ENCODE measurements at places on chromosomes 2 and 18.

DNA sequence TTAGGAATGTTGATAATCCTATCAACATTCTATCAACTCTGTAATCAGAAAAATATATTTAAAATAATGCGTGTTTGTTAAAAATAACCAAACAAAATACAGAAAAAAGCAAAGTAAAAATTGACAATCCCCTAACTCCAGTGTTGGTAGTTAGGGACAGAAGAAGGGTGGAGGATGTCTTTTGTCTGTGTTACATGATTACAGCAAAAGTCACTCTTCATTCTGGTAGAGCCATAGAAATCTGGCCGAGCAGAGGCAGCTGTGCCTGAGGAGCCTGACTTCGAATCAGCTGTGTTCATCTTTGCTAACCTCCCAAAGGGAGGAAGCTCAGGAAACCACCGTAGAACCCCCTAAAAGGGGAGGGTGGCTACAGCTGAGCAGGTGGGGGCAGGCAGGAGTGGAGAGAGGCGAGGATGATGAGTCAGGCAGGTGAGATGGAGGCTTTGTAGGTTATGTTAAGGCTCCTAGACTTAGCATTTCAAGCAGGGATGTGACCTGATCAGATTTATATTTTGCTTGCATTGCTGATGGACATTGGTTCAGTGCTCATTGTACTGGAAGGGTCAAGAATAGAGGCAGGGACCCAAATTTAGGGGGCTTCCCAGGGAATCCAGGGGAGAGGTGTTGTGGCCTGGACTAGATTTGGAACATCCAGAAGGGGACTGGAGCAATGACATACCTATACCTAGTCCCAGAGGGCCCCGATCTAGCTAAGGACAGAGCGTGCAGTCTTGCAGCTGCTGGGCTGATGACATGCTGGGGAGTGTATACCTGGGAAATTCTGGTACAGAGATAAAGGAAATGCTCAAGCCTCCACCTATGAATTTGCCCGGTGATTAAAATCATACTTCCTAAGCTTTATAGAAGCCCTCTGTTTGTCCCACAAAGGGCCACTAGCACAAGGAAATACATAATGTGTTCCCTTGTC, 95.7 kb downstream of the NEDD4L start:
- DNase-seq: no peak

DNA sequence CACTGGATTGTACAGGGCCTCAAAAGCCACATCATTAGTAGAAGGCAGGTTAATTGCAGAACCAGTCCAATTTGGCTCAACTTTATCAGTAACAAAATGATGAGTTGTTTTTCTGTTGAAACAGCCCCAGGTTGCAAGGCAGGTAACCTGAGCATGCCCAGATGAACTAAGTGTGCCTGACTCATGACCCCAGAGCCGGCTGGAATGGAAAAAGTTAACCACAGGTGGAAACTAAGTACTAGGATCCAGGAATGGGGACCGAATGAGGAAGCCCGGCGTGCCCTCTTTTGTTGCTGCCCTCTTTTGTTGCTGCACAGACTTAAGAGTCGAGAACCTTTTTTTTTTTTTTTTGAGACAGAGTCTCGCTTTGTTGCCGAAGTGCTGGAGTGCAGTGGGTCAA, 79.5 kb upstream of the YWHAQ start:
- DNase-seq: no peak

DNA sequence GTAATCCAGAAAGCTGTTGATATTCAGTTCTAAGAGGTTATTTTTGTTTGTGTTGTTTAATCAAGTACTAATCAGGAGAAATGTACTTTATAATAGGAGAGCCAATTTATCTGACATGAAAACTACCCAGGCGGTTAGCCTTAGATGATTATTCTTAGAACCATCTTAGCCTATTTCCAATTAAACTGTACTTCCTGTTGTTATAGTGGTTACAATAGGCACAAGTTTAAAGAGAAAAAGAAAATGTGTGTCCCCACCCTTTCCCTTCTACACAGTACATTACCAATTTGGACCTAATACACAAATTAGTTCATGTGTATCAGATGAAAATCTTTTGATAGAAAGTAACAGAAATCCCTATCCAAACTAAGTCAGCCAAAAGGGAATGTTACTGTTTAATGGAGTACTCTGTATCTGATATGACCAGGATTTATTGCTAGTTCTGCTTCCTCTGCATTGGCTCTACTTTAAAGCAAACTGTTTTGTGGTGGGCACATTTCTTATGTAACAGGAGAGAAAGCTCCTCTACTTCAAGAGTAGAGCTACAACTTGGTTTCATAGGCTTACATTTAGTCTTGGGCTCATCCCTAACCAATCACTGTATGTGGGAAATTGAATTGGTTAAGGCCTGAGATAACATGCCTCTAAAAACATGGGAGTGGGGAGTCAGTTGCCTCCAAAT, 217.9 kb downstream of the UBE2E3 start:
- DNase-seq: no peak

DNA sequence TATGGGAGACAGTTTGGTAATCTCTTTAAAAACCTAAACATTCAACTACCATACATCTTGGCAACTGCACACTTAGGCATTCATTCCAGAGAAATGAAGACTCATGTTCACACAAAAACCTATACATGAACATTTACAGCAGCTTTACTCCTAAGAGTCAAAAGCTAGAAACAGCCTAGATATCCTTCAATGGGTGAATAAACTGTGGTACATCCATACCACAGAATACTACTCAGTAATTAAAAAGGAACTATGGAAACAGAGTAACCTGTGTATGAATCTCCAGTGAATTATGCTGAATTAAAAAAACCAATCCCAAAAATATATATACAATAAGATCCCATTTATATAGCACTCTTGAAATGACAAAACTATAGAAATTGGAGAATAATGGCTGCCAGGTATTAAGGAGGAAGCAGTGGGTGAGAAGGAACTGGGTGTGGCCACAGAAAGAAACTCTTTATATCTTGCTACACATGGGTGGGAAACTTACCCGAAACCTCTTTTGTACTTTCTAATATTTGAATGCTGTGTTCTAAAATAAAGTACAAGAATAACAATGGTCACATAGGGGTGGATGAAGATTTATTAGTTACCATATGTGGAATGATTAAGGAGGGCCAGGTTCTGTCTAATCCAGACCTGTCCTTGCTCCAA, 13.7 kb downstream of the SESTD1 start:
- no peak for DNase-seq

DNA sequence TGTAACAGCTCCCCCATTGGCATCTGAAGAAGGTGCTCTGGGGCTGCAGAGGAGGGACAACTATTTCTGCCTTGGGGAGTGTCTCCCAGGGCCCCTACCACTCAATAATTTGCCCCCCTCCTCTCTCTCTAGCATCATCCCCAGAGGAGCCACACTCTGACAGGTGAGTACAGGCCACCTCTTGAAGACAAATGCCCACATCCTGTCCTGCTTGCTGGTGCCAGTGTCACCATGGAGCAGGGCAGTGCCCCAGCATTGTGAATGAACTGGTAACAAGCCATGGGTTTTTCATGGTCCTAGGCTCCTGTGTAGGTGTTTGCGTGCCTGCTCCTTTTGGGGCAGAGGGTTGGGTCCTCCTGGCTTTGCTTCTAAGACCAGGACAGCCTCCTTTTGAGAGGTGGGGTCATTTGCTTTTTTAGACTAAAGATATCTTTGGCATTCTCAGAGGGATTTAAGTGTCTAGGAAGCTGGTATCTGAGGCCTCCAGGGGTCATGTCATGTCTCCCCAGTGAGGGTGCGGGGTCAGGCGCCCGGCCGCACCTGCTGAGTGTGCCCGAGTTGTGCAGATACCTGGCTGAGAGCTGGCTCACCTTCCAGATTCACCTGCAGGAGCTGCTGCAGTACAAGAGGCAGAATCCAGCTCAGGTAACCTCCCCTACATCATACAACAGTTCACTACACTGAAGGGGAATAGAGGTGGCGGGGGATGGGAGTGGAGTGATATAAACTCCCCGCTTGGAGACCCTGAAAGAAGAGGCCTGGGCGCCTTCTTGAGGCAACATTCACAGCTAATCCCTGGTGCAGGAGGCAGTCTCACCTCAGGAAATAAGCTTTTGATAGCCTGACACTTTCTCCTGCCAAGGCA, 1.8 kb downstream of the RETREG2 start:
- DNase-seq: no peak

GRCh38 chr18:13574761-13575160, 151.6 kb downstream of the FAM210A start:
- DNase-seq: no peak

DNA sequence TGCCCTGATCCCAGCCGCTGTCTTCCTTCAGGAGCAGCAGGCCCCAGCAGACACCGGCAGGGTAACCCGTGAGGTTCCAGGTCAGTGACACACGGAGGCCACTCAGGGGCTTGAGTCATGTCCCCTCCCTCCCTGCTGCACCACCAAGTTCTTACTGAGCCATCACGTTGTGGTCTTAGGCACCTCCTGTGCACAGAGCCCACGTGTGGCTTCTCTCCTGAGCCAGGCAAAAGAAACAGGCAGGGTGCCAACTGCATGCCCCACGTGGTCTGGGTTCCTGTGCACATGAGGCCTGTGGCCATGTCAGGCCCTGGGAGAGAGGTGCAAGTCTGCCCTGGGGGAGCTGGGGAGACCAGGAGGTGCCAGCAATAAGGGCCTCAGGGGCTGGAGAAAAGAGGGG, 264.8 kb downstream of the KLHL29 start:
- no peak for DNase-seq

Measured in HFFc6 (cell line).